Fibroblast of villous mesenchyme (primary cell): ENCODE measurements at places on chromosomes 7 and 10. TPM values are rescaled to one million over a fixed set of nuclear protein-coding genes. Genes with fewer than 3 reads are reported as not detected.

DNA sequence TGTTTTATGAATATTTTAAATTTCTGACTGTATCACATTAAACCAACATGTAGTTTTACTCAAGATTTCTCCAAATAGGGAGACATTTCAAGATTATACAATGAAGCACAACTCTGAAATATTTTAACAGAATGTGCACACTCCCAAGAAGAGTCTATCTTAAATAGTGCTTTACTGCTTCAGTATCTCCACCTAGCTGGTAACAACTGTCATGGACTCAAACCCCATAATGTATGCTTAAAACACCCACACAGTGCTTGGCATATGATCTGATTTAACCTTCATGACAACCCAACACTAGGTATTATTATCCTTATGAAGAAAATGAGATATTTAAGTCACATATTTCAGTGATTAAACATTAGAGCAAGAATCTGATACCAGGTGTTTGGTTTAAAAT, 45.9 kb downstream of the ASZ1 start:
- DNase-seq = peak; percentile 31

DNA sequence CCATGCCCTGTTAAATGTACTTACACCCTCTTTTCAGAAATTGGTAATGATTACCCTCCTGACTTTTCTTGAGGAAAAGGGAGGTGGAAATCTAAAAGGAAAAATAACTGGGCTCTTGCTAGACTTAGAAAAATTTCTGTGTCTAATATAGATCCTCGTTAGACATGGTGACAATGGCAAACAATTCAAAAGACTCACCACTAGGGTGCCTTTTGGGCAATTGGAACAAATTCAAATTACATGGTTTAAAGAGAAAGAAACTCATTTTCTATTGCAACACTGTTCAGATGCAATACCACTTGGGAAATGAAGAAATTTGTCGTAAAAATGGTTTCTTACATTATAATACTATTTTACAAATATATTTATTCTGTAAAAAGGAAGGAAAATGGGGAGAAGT, 950.1 kb downstream of the GRM8 start:
- no peak for DNase-seq

DNA sequence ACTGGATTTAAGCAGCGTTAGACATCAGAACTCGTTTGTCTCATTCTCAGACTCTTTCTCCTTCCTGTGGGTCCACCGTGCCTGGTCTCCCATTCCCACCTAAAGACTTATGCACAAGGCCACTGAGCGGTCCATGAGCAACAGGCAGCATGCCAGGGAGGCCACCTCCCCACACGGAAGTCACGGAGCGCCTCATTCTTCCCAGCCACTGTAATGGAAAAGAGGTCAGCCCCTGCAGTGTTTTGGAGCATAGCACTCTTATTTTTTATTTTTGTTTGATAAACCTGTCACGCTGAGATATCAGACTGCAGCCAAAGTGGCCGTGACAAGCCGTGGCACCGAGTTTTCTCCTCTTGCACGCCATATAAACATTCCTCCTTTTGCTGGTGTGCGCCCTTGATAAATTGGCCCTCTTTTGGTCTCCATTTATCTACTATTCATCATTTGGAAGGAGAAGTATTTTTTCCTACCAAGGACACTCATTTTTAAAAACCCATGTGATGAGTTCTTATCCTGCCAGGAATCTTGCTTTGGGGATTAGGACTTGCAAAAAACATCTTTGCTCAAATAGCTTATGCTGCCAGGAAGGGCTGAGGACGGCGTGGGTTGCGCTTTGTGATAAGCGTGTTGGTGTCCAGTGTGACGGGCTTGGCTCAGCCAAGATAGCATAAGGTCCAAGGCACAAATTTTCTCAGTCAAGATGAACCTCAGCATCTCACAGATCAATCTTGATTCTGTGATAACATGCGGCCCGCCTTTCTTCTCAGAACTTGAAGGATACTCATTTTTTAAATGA, 206.0 kb downstream of the CCDC3 start:
- DNase-seq = no peak

MEOX2 gene
- not detected in 2 replicates for total RNA-seq

GRCh38 chr10:55929291-55929690, 431.8 kb downstream of the ZWINT start:
- DNase-seq = no peak

- peak; percentile 9 for DNase-seq
Observed at GRCh38 chr10:14945108-14945507, 8.8 kb downstream of the DCLRE1C start.

GRCh38 chr7:77991656-77992055, 193.1 kb downstream of the PHTF2 start:
- DNase-seq = no peak

DNA sequence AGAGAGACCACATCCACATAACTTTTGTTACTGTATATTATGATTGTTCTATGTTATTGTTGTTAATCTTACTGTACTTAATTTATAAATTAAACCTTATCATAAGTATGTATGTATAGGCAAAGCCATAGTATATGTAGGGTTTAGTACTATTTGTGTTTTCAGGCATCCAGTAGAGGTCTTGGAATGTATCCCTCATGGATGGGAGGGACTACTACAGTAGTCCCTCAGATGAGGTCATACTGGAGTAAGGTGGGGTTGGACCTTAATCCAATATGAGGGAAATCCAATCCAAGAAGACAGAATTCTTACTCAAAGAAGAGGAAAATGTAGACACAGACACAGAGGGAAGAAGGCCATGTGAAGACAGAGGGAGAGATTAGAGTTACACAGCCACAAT, 34.1 kb upstream of the MALRD1 start:
- no peak for DNase-seq

ZNF804B gene
- total RNA-seq = under 0.01 TPM in 1 of 2 replicates, not detected in the other

DNA sequence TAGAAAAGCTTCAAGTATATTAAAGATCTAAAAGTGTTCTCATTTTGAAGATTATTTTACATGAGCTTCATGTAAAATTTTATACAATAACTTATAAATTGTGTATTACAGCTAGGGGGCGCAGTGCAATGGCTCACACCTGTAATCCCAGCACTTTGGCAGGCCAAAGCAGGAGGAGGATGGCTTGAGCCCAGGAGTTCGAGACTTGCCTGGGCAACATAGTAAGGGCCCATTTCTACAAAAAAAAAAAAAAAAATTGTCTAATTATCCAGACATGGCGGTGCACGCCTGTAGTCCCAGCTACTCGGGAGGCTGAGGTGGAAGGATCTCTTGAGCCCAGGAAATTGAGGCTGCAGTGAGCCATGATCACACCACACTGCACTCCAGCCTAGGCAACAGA, 16.6 kb downstream of the ACBD5 start:
- DNase-seq = peak; percentile 45

- DNase-seq = no peak
Observed at GRCh38 chr10:130463876-130464364, 327.7 kb downstream of the GLRX3 start.

GRCh38 chr10:51878695-51879094, 179.3 kb upstream of the CSTF2T start:
- DNase-seq = no peak

GRCh38 chr10:16853201-16853600, 36.0 kb upstream of the RSU1 start:
- peak; percentile 58 for DNase-seq

PNLIP gene
- not detected in 2 replicates for total RNA-seq

GRCh38 chr7:157446322-157446721, 109.5 kb downstream of the DNAJB6 start:
- no peak for DNase-seq

GRCh38 chr10:3435671-3436070, 263.1 kb upstream of the PITRM1 start:
- DNase-seq = peak; percentile 75

GRCh38 chr7:5357951-5358350, 65.7 kb downstream of the TNRC18 start:
- DNase-seq = no peak

DNA sequence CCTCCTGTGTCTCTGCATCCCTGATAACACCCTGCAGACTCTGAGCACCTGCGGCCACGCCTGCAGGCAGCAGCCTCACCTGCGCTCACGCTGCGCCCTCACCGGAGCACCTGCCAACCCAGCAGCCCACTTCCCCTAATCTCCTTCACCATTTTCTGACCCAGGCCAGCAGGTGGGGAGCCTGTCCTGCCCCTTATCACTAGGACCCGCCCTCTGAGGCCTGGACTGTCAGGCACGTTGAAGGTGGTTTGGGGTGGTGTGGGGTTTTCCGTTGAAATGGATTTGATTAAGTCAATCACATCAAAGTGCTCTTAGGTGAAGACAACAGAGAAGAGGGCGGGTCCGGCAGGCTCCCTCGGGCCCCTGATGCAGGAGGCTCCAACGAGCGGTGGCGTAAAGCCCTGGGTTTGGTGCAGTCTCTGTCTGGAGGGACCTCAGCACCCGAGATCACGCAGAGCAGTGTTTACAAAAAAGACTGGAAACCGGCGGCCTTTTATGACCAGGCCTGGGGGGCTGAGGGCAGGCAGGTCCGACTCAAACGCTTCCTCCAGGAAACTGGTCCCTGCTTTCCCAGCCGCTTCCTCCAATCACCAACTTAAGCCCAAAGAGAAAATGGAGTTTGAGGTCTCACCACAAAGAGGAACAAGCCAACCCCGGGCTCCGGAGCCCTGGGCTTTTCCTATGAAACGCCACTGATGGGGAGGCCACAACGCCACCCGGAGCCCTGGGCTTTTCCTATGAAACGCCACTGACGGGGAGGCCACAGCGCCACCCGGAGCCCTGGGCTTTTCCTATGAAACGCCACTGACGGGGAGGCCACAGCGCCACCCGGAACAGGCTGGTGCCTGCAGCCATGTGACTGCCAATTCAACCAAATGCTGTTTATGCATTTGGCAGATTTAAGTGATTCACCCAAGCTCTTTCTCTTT, 45.5 kb downstream of the DPYSL4 start:
- no peak for DNase-seq

- no peak for DNase-seq
Observed at GRCh38 chr10:51619365-51619764, 80.0 kb downstream of the CSTF2T start.

DNA sequence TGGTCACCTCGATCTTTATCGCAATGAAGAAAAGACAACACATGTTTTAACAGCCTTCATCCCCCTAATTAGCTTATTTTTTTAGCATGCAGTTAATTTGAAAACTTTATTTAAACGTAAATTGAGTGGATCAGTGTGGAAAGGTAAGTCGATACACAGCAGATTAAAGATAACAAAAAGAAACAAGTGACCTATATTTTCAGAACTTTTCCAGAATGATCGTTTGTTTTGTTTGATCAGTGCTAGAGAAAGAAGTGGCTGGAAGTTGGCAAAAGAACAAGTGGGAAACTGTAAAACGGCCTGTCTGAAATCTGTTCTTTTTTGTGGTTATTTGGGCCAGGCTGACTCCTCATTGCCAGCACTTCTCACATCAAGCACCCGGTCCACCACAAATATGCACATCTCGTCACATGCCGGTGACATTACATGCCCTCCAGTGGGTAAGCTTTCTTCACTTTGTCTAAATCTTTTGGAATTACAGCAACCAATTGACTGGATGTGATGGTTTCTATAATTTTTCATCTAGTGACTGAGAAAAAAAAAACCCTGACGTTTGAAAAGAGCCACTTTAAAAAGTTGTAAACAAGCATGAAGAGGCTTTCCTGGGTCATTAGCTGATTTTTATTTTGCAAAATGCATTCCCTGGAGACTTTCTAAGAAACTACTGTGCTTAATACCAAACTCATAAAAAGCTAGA, 33.2 kb downstream of the C7orf33 start:
- DNase-seq = peak; percentile 11

- no peak for DNase-seq
Observed at GRCh38 chr10:97503406-97503805, 4.7 kb downstream of the UBTD1 start.

DNA sequence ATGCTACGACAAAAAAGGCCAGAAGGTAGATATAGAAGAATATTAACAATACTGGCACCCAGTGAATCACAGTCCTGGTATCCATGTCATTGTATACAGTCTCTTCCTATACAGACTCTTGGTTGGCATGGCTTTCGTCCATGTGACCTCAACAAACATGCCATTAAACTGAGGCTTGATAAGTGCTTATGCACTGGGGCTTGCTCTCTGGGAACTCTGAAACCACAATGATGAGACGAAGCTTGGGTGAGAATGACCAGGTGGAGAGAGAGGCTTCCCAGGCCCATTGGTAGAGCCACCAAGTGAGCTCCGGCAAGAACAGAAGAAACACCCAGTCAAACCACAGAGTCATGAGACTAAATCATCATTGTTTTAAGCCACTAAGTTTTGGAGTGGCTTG, 33.2 kb downstream of the PNPLA8 start:
- no peak for DNase-seq

LRMDA gene
- under 0.01 and 0.64 TPM in 2 replicates for total RNA-seq

GRCh38 chr7:111730476-111731300, 168.4 kb upstream of the IMMP2L start:
- peak; percentile 30 for DNase-seq

CRYGN gene
- under 0.01 TPM in 1 of 2 replicates, not detected in the other for total RNA-seq

- no peak for DNase-seq
Observed at GRCh38 chr10:130493446-130494145, 357.4 kb downstream of the GLRX3 start.

DNA sequence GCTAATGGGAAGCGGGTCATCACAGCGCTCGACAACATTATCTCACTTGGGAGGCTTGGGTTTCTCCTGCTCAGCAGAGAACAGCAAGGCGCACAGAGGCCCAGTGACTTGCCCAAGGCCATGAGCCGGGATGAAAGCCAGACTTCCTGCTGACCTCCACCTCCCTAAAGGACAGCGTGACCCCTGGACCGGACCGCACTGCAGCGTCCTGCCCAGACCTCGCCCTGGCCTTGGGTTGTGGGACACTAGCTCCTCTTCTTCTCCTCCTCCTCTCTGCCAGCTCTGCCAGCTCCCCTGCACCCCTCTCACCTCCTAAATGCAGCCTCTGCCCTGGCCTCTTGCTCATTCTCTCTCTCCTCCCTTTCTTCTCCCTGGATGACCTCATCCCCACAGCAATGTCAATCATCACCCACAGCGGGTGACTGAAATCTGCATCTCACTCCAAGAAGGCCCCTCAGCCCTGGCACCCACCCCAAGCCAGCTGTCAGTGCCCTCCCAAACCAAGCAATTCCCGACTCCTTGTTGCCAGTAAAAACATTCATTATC, 19.4 kb downstream of the SPOCK2 start:
- peak; percentile 14 for DNase-seq

FHIP2A gene
- total RNA-seq = 35.1 and 38.0 TPM in 2 replicates

DNA sequence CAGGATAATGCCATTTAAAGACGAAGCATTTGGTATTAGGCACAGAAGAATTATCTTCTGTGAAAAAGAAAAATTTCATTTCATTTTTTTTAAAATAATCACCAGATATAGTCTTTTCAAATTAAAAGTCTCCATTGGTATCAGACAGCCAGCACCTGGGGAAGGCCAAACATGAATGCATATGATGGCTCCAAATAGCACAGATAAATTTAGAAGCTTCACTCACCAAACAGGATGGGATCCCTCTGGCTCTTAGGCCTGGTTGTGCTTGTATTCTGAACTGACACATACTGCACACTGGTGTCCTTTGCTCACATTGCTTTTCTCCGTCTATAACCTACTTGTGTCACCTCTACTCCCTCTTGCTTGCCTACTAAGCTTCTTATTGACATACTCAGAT, 169.5 kb upstream of the CHRM2 start:
- DNase-seq = no peak
